ENCODE measurements at places on chromosomes 1 and 21.

- DNase-seq: no peak
These were observed 82.8 kb downstream of the PRKAB2 start for GRCh38 chr1:147089457-147089856.

- no peak for DNase-seq
These were observed 37.7 kb downstream of the VTCN1 start for GRCh38 chr1:117173006-117173405.

- DNase-seq: peak; percentile 9
These were observed 500 bp downstream of the EPHA10 start for GRCh38 chr1:37764414-37764825.

DNA sequence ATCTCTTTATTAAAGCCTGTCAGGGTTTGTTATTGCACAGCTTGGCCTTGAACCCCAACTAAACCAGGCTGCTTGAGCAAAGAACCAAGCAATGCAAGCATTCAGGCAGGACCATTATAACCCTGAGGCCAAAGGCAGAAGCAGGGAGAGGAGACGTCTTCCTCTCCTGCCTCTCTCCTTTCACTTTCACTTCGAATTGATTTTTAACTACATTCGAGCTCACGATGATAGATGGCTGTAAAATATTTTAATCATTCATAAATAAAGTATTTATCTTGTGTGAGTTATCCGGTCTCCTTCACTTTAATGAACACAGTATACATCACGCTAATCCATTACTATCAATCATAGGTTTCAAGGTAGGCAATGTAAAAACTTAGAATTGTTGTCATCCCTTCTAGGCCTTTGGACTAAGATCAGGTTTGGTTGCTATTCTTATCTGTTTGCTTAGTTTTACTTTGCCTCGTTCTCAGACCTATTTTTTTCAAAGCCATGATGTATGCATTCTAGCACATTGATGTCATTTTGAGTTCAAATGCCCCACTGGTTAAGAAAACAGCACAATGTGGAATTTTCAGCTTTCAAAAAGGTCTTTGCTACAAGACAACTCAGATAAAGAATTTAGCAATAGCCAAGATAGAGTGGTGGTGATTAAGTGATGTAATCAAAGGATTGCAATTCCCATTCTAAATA is 480.2 kb upstream of the RUNX1 start:
- DNase-seq: peak; percentile 42

DNA sequence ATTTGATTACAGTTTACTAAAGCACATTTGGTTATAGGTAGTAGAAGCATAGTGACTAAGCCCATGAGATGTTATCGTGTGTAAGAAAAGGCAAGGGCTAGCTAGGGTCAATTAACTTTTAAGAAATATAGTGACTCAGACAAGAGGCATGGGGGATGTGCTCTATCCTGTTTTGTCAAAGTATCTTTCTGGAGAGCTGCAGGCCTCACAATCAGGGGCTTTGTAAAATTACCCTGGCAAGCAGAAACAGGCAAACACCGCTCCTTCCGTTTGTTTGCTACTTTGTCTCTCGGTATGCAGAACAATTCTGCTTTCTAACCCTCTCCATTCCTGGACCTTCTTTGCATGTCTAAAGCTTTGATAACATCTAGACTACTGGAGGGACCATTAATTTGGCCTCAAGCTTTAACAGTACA is 26.1 kb upstream of the ZNF697 start:
- DNase-seq: no peak

DNA sequence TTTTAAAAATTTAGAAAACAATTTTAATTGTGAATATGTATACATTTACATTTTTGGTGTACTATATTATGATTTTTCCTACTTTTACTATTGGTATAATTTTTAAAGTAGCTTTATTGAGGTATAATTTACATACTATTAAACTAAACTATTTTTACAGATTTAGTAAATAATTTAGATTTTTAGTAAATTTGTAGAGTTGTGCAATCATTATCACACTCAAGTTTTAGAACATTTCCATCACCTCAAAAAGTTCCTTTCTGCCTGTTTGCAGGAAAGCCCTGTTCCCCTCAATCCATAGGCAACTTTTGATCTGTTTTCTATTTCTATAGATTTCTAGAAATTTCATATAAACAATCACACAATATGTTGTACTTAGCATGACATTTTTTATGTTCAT is 8.2 kb downstream of the PHTF1 start:
- DNase-seq: no peak

- no peak for DNase-seq
These were observed 95.5 kb upstream of the RALGPS2 start for GRCh38 chr1:178629252-178630154.

GRCh38 chr1:236345728-236346127 is 48.4 kb upstream of the EDARADD start:
- DNase-seq: peak; percentile 9

DNA sequence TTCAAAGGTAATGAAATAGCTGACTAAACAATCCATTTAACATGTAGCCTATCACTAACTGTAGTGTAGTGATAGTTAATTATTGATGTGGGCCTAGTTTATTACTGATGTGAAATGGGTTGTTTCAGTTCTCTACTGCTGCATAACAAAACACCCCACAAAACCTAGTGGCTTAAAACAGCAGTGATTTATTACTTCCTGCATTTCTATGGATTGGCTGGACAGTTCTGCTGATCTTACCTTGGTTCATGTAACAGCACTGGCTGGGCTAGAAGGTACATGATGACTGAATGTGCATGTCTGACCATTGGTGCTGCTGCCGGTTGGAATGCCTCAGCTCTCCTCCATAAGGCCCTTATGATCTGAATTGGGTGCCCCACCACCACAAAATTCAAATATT is 5.4 kb upstream of the ABL2 start:
- no peak for DNase-seq

Data from CD4-positive, alpha-beta T cell treated with Interleukin-17A for 4 hours (primary cell).